Smooth muscle cell of bladder (primary cell): ENCODE measurements at places on chromosomes 2 and 18. TPM values are rescaled to one million over a fixed set of nuclear protein-coding genes. Genes with fewer than 3 reads are reported as not detected.

DSC3 gene
- total RNA-seq, result 0.09 and 0.14 TPM in 2 replicates

STK39 gene
- total RNA-seq, result 9.8 and 9.9 TPM in 2 replicates

KCNS3 gene
- 0.43 and 3.0 TPM in 2 replicates for total RNA-seq

GLI2 gene
- 6.4 and 11.3 TPM in 2 replicates for total RNA-seq

GALR1 gene
- not detected in 2 replicates for total RNA-seq

CHRNG gene
- not detected in 2 replicates for total RNA-seq

CPO gene
- total RNA-seq, result 0.09 TPM in 1 of 2 replicates, not detected in the other

INPP5D gene
- total RNA-seq, result 0.43 and 0.46 TPM in 2 replicates

LOXHD1 gene
- total RNA-seq, result under 0.01 TPM in 1 of 2 replicates, not detected in the other

SPR gene
- total RNA-seq, result 23.5 and 36.6 TPM in 2 replicates

CFAP221 gene
- not detected in 2 replicates for total RNA-seq

UGT1A1 gene
- total RNA-seq, result not detected in 2 replicates

DCDC2C gene
- not detected in 2 replicates for total RNA-seq

HOXD1 gene
- total RNA-seq, result not detected in 2 replicates

TYMS gene
- total RNA-seq, result 7.4 and 8.0 TPM in 2 replicates

VWC2L gene
- under 0.01 TPM in 1 of 2 replicates, not detected in the other for total RNA-seq

GAL3ST2 gene
- total RNA-seq, result 0.18 TPM in 1 of 2 replicates, not detected in the other

EFR3B gene
- 0.71 and 1.4 TPM in 2 replicates for total RNA-seq

CASP8 gene
- total RNA-seq, result 19.1 and 21.5 TPM in 2 replicates

IL1R2 gene
- total RNA-seq, result 1.1 and 1.7 TPM in 2 replicates

NFATC1 gene
- 3.4 and 4.3 TPM in 2 replicates for total RNA-seq

GREB1 gene
- total RNA-seq, result 1.3 and 2.1 TPM in 2 replicates

TTC31 gene
- 6.7 and 7.0 TPM in 2 replicates for total RNA-seq

REG1B gene
- not detected in 2 replicates for total RNA-seq

RAB6D gene
- not detected in 2 replicates for total RNA-seq

OSBPL1A gene
- 43.5 and 45.5 TPM in 2 replicates for total RNA-seq

LYPD6B gene
- 0.18 and 2.0 TPM in 2 replicates for total RNA-seq

CD8B gene
- total RNA-seq, result not detected in 2 replicates

ICOS gene
- total RNA-seq, result not detected in 2 replicates

NPPC gene
- total RNA-seq, result 0.28 and 0.43 TPM in 2 replicates

IL1F10 gene
- total RNA-seq, result not detected in 2 replicates

SULT1C2 gene
- under 0.01 and 0.83 TPM in 2 replicates for total RNA-seq

XDH gene
- total RNA-seq, result 0.14 TPM in 1 of 2 replicates, not detected in the other

PARD6G gene
- 1.4 and 2.8 TPM in 2 replicates for total RNA-seq

IL36G gene
- total RNA-seq, result not detected in 2 replicates

GDF7 gene
- total RNA-seq, result 0.09 and 0.14 TPM in 2 replicates

CHST9 gene
- total RNA-seq, result not detected in 2 replicates

IL37 gene
- not detected in 2 replicates for total RNA-seq

SGO2 gene
- total RNA-seq, result 2.1 TPM in 2 replicates

KRTCAP3 gene
- total RNA-seq, result 0.18 TPM in 1 of 2 replicates, not detected in the other

SDC1 gene
- 16.8 and 30.7 TPM in 2 replicates for total RNA-seq

GKN1 gene
- not detected in 2 replicates for total RNA-seq

CHPF gene
- 74.4 and 134 TPM in 2 replicates for total RNA-seq
